Mononuclear cell (primary cell): ENCODE measurements at places on chromosomes 12 and 14. TPM values are rescaled to one million over a fixed set of nuclear protein-coding genes. Genes with fewer than 3 reads are reported as not detected.

Gene SSPN
- total RNA-seq, result 0.10 TPM

Gene ADGRD1
- total RNA-seq, result 2.3 TPM

Gene COX8C
- not detected for total RNA-seq

Gene SLC2A14
- 0.21 TPM for total RNA-seq

Gene GRIN2B
- total RNA-seq, result under 0.01 TPM
